Mesothelial cell of epicardium (in vitro differentiated cells): ENCODE measurements at places on chromosomes 12 and 14. TPM values are rescaled to one million over a fixed set of nuclear protein-coding genes. Genes with fewer than 3 reads are reported as not detected.

DNA sequence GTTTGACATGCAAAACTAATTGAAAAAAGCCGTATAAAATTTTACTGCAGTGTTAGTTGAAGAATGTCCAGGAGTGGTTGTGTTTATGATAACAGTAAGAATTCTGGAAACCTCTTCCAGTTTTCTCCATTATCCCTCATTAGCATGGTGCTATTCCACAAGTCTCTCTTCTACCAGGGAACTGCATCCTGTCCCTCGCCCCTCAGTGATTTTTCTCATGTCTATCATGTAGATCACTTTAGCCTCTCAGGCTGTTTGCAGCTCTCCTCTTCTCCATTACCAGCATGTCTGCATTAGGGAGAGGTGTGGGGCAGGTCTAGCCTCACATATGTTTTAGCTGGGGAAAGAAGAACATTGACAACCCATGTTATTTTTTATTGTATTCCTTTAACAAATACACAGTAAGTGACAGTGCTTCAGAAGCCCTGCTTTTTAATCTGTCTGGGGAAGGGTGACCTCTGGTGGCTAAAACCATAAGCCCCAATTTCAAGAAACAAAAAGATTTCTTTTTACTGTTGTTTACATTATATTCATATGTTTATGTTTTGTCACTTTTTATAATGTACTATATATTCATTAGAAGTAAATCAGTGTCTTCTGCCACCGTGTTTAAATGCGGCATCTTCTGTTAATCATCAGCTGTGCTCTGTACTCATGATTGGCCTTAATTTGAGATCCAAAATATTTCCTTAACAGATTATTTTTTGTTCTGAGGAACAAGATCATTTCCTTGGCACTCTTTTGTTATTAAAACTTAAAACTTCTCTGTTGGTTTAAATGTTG, 70.7 kb downstream of the RASSF8 start:
- H3K27me3 ChIP-seq = no peaks in the 10 kb centered on the region
- H3K4me3 ChIP-seq = no peak overlapping the region
- peak overlapping the region; percentile 4 for H3K27ac ChIP-seq

Gene PIANP
- 3.7 to 6.0 TPM (median 3.9 TPM) in 3 replicates for total RNA-seq

DNA sequence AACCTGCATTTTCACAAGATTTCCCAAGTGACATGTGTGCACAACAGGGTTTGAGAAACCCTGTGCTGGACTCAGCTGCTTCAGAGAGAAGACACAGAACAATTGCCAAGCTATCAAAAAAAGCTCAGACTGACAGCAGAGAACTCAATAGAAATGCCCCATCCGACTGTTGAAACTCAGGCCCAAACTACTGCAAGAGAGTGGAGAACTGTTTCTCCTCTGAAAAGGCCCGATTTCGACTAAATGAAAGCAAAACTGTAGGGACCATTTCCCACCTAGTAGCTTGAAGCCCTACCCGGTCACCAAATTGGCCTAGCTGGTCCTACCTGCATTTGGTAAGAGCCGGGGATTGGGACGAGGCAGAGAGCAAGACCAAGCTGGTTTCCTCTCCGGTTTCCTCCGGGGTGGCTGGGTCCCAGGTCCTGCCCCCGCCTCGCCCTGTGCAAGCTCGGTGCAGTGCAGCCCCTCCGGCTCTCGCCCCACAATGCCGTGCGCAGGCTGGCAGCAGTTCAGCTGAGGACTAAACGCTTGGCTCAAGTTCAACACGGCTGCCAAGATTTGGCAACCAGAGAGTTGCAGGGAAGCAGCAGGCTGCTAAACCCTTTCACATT, 1180.6 kb downstream of the VRK1 start:
- H3K27ac ChIP-seq = no peak overlapping the region
- peaks cover 18% of the 10 kb centered on the region for H3K27me3 ChIP-seq
- H3K36me3 ChIP-seq = no peaks in the 10 kb centered on the region
- H3K4me3 ChIP-seq = no peak overlapping the region
- peaks cover 10% of the 10 kb centered on the region for H3K4me1 ChIP-seq

DNA sequence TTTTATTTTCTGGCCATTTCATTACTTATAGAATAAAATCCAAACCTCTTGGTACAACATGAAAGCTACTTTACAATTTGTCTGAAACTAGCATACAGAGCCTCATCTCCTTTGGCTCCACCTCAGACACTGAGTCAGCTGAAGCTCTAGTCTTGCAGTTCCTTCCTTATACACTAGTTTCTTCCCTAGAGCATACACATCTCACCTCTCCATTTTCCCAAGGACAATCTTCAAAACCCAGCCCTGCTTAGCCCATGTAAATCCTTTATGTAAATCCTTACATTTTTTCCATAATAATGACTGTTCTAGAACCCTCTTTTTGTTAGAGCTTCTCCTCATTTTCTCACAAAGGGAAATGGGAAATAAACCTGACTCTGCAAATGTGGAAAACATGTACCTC, 463.4 kb downstream of the SLC16A7 start:
- H3K4me1 ChIP-seq = no peaks in the 10 kb centered on the region
- H3K36me3 ChIP-seq = no peaks in the 10 kb centered on the region
- H3K27me3 ChIP-seq = no peaks in the 10 kb centered on the region
- no peak overlapping the region for H3K4me3 ChIP-seq
- DNase-seq = no peak

DNA sequence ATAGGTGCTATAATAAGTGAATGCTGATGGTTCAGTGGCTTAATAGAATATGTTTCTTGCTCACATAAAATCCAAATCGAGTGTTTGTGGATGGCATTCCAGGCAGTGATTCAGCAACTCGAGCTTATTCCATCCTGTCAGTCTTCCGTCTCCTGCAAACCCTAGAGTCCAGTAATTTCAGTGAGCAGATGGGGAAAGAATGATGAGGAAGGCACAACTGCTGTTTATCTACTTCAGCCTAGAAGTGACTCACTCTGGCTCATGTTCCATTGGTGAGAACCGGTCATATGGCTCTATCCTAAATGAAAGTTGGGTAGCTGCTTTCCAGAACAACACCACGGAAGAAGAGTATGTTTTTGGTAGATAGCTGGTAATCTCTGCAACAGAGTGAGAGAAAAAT, 421.8 kb upstream of the PDE3A start:
- H3K27ac ChIP-seq = no peak overlapping the region
